ENCODE measurements at places on chromosomes 12 and 14.

GRCh38 chr14:69004731-69005431 is 25.8 kb upstream of the ACTN1 start:
- DNase-seq, result peak; percentile 23

DNA sequence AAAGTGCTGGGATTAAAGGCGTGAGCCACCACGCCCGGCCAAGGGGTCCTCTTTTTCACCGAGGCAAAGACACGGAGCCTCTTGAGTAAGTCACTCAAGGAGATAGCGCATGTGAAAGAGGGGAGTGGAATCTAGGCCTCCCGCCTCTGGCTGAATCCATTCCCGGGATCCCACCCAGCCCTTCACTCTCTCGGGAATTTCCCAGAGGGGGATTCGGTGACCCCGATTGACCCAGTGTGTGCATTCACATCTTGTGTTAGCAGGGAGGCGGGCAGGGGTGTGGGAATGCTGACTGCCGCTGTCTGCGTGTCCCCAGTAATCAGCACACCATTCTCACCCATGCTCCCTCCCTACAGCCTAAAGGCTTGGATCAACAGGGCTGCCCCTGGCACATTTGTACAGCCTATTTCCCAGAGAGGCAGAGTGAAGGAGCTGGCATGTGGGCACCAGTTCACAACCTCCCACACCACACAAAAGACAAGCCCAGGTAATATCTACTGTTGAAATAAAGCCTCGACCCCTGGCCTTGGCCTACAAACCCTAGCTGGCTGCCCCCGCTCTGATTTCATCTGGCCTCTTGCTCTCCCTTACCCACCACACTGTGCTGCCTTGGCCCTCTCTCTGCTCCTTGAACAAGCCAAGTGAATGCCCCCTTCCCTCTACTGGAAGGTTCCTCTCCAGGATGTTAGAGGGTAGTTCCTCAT is 1.3 kb upstream of the LTBP2 start:
- no peak for DNase-seq

DNA sequence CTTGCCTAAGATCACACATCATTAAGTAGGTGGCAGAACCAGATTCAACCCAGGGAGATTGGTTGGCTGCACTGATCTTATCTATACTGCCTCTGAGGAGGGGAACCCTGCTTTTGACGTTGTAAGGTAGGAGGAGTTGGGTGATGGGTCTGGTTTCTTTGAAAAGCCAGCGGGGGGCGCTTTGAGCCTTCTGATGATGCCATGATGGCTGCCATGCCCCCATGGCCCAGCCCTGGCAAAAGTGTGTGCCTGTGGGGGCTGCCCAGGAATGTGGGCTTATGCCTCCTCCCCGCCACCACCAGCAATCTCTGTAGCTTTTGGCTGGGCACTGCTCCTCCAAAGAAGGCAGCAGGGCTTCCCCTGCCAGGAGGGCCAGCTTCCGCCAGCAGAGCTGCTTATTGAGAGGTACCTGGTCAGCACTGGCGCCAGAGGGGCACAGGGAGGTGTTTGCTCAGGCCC is 224.3 kb downstream of the SLC41A2 start:
- no peak for DNase-seq

DNA sequence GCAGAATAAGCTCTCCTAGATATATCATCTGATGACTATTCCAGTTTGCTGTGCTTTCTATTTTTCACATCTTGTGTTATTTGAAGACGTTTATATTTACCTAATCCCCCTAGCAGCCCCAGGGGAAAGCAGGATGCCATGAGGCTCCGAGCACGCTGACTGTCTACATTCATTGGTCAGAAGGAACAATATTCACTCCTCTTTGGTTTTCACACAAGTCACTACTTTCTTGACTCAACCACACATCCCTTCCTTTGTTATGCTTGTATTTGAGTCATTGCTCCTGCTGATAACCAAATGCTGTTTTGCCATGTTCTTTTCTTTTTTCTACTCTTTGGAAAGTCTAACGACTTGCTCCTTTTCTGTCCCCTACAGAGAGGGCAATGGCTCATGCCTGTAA is 86.5 kb upstream of the SLC38A2 start:
- peak; percentile 93 for DNase-seq

Measured in astrocyte of the spinal cord (primary cell).